GM06990 (cell line): ENCODE measurements at places on chromosomes 7 and 10.

DNA sequence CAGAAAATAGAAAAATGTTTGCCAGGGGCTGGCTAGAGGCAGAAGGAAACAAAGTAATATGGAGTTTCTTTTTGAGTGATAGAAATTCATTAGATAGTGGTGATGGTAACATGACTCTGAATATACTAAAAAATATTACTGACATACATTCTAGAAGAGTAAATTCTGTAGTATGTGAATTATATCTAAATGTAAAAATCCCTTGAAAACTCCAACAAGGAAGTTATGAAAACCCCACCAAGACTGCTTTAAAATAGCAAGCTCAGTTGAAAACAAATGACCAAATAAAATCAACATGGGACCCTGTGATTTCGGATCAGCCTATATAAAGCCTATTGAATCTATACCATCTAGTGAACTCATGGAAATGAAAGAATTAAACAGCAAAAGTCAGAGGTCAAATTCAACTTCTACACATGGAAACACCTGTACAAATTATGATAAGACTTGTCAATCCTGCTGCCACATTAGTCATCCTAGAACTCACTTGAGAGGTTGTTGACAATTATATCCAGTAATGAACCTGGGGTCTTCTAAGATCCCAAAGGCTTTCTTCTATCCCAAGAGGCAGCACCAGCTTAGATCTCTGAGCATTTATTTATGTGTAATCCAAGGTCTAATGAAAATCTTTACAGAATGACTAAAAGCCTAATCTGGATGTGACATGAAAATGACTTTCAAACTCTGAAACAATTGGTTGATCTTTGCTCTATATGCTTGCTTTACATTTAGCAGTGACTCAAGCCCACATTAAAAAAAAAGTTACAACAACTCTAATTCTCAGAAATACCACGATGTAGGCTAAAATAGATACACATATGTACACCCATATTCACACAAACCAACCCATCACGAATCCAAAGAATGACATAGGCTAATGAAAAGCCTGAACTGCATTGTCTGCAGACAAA, 59.3 kb downstream of the OSBPL3 start:
- DNase-seq: no peak

DNA sequence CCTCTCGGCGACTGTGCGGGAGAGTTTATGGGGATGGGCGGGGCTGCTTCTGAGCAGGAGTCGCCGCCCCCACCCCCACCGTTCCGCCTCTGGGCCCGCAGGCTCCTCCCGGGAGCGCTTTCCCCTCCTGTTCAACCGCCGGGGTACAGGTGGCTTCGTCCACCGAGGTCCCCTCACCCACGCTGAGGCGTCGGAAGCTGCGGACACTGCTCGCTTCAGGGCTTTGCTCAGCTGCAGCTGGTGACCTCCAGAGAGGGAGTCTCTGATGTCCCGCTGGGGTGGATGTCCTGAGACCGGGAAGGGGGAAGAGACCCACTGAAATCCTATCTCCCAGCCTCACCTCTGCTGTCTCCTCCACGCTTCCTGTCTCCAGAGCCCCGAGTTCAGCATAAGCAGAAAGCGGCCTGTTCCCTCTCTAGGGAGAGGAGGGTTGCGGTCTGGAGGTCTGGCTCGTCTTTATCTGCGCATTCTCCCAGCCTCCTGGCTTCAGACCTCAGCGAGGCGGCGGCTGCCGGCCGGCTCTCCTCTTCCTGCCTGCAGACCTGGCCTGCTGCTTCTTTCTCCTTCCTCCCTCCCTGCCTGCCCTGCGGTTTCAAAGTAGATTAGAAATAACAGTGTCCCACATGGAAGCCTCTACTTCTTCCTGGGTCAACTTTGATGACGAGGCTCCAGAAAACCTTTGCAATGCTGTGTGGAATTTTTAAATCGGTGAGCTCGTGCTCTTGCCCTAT, 1.8 kb downstream of the CYP2E1 start:
- no peak for DNase-seq

DNA sequence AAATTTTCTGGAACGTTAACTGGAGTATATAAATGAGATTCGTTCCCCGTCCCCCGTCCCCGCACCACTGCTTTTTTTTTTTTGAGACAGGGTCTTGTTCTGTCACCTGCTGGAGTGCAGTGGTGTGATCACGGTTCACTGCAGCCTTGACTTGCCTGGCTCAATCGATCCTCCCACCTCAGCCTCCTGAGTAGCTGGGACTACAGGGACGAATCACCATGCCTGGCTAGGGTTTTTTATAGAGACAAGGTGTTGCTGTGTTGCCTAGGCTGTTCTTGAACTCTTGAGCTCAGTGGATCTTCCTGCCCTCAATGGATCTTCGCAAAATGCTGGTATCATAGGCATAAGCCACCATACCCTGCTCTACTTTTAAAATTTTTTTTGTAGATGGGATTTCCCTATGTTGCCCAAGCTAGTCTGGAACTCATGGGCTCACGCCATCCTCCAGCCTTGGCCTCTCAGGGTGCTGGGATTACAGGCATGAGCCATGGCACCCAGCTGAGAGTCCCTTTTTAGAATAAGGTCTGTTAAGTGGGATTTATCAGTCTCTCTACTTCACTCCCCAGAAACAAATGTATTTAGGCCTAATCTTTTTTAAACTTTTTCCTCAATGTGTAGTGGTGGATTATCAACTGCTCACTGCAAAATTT, 122.9 kb downstream of the LYZL1 start:
- DNase-seq: no peak

DNA sequence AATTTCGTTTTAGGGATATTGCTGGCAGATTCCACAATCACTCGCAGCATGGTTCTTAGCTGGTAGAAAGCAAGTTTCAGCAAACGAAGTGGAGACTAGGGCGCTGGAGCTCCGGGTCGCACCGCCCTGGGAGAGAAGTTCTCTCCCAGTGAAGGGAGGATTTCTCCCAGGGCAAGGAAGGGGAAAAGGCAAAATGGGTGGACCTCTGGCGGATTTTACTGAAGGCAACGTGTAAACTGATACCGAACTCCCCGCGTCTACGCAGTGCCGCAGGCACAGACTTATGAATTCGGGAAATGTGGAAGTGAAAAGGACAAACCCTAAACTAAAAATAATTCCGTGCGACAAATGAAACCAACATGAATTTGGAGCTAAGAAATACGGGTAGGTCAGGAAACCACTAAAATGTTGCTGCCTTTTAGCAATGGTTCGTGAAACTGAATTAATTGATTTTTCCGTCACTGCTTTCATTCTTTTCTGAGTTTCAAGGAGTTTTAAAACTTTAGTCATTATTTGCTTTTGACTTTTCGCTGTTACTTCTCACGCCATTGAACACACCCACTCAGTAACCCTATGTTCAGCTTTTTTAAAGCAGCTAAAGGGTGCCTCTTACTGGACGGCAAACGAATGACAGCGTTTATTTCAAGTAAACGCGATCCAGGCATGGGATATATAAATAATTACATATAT, at the start of gene MYOF:
MYOF (minus strand) TSS at position 190 of the 690 bp plus-strand sequence; CDS start at position 50, 140 bp downstream.
- peak; percentile 47 for DNase-seq

- peak; percentile 51 for DNase-seq
Observed at GRCh38 chr7:37920305-37920848, at the start of gene EPDR1. Gene EPDR1, plus strand, starts transcription at chr7:37920640. Its CDS starts 300 bp downstream, at chr7:37920940.

- DNase-seq: no peak
Observed at GRCh38 chr10:113131613-113132261, 181.7 kb downstream of the TCF7L2 start.

DNA sequence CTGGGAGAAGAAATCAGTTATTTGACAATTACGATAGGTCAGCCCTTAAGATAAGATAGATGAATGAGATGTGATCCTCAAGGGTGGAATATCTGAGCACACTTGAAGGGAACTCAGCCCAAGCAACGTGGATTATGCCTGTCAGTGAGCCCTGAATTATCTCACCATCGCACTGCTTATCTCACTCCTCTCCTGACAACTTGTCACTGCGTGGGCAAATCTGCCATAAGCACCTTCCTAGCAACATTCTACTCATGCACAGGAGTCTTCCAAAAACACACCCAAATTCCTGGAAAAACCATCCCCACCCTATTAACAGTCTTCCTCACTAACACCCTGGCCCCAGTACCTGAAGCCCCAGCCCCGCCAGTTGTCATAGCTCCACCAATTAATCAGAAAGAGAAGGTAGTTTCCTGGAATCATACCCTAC, 46.5 kb upstream of the IL6 start:
- no peak for DNase-seq

DNA sequence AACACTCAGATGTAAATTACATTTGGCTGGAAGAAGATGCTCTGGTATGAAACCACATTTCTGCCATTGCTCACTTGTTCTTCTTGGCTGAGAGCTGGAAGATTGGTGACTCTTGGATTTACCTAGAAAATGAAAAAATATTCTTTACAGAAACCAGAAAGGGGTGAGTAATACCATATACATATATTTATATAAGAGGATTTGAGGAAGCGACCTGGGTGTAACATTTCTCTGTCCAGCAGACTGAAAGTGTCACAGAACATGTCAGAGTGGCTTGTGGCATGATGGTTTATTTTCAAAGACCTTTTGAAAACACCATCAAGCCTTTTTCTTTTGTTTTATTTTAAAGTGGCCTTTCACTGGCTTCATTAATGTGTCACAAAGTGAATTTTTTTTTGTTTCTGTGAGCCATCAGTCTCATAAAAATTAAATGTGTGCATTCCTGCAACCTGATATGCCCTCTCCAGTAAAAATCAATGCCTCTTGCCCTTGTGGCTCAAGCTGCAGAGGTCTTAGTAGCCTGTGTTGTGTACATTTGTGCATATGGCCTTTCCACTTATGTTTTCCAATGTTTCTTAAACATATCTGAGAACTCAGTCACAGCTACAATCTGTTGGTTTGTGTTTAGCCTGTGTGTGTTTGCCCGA, 23.5 kb downstream of the CREB5 start:
- DNase-seq: no peak

- no peak for DNase-seq
Observed at GRCh38 chr7:36224934-36225858, 72.1 kb downstream of the EEPD1 start.
